ENCODE measurements at places on chromosomes 1 and 21.

DNA sequence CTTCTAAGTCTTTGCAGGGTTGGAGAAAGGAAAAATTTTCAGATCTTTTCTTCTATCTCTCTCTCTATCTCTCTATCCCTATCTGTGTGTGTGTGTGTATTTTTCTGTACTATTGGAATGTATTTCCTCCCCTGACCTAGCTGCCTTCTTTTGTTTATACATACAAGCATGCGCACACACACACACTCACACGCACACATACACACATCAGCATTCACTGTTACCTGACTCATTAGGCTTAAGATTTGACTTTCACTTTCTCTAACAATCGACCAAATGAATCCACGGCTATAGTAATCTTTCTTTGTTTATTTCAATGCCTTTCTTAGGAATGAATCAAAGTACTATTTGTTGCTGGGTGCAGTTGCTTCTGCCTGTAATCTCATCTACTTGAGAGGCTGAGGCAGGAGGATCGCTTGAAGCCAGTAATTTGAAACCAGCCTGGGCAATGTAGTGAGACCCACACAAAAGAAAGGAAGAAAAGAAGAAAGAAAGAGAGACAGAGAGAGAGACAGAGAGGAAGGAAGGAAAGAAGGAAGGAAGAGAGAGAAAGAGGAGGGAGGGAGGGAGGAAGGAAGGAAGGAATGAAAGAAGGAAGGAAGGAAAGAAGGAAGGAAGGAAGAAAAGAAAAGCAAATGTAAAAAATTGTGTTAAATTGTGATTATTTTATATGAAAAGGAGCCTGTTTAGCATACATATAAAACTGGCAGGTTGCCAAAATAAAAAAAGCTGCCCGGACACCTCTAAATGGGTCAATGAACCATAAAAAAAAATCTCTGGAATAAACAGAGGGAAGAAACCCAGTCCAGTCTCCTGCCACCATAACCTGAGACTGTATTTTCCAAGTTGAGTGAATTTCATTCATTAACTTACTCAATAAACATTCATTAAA lies 206.8 kb downstream of the ZNF326 start:
- no peak for DNase-seq

DNA sequence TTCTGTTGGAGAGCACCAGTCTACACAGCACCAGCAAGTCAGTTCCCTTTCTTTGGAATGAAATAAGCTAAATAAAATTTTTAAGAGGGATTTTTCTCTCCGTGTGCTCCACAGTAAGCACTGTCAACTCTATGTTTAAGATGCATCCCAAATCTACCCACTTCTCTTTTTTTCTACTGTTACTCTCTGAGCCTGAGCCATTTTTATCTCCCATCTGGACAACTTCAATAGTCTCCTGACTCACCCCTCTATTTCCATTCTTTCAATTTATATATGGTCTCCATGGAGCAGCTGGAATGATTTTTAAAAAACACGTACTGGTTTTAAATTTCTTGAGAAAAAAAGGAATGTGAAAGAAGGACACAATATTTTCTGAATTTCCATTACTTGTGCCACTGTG lies 24.7 kb upstream of the CCT8 start:
- DNase-seq = no peak

DNA sequence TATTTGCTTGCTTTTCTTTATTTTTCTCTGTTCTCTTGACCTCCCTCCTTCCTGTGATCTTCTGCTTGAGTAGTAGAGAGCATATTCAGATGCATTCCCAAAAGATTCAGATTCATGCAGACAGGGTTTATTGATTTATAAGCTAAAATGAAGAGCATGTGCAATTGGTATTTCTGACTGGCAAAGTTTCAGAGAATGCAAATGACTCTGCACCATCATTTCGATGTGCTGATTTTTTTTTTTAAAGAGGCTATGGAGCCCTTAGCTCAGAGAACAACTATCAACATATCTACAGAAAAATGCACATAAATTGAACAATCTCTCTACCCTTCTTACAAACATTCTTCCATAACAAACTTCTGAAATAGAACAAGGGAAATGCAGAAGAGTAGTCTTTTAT lies 312.0 kb downstream of the VAV3 start:
- no peak for DNase-seq

DNA sequence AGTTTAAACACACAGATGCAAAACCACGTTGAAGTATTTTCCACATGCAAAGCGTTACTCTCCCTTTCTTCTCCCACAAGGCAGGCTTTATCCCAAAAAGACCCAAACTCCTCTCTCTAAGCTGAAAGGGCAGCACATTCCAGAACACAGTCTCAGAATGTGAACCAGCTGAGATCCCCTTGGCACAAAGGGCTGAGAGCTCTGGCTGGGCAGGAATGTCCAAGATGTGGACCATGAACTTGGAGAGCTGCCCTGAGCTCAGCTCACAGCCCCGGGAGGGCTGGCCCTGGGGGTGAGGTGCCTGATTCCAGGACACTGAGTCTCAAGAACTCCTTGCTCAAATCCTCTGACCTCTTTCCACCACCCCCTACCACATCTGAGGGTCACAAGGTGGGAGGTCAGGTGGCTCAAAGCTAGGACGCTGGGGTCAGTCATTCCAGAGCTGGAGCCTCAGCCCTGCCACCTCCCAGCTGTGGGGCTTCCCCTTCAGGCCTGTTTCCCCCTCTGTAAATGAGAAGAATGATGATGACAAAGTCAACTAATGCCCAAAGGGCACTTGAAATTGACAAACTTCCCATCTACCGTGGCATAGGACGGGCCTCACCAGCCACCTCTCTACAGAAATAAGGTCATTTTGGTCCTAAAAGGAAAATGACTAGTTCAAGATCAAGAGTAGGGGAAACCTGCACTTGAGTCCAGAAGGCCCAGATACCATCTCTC lies 11.5 kb downstream of the ALDH4A1 start:
- peak; percentile 38 for DNase-seq

GRCh38 chr1:17222557-17222956 lies 17.6 kb downstream of the PADI1 start:
- no peak for DNase-seq

GRCh38 chr1:94765958-94766357 lies 54.2 kb upstream of the SLC44A3 start:
- DNase-seq = no peak

GRCh38 chr1:114467491-114467890 lies 43.5 kb downstream of the TRIM33 start:
- no peak for DNase-seq

DNA sequence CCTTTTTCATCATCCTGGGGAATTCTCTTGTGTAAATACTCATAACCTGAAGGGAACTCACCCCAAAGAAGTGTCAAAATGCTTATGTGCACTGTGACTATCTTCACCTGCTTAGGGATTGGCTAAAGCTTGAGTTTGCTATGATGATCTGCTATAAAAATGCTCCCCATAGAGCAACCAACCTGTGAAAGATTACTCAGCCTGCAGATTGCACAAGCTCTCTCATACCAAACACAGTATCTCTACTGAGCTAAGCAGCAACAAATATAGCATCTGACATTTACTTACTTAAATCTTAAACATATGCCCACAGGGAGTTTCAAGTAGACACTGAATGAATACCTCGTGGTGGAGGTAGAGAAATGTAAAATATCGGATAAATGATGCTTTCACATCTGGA lies 725.8 kb downstream of the MRPL39 start:
- no peak for DNase-seq

GRCh38 chr1:117241512-117241911 lies 30.8 kb upstream of the VTCN1 start:
- no peak for DNase-seq

GRCh38 chr1:181804989-181805388 lies 256.5 kb downstream of the ZNF648 start:
- no peak for DNase-seq

GRCh38 chr1:229003233-229004031 lies 267.5 kb upstream of the RAB4A start:
- peak; percentile 11 for DNase-seq

GRCh38 chr1:52658795-52659194 lies 25.8 kb downstream of the SHISAL2A start:
- no peak for DNase-seq

DNA sequence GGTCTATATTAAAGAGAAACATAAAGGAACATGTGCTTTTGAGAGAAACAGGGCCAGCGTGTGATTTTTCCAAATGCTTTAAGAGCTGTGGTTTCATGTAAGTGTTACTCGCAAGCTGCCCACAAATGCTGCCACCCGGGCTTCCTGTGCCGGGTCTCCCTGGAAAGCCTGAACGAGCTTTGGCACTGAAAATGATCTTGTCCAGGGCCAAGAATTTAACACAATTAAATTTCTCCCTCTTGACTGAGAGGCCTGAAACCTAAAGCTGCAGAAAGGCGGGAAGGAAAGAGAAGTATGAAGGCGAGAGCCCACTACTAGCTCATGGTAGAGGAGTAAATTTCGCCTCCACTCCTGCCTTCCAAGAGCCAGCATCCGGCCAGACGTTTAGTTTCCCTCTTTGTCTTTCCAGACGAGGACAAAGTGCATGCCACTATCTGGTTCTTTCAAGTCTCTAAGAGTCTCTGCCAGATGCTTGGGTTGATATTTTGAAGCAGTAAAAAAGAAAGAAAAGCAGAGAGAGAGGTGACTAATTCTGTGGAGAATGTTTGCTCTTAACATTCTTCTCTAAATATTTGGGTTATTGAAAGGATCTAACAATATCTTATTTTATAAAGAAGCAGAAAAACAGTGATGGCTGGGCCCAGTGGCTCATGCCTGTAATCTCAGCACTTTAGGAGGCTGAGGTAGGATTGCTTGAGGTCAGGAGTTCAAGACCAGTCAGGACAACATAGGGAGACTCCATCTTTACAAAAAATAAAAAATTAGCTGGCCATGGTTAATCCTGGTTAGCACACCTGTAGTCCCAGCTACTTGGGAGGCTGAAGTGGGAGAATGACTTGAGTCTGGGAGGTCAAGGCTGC lies 100.0 kb upstream of the HNRNPU start:
- peak; percentile 45 for DNase-seq

DNA sequence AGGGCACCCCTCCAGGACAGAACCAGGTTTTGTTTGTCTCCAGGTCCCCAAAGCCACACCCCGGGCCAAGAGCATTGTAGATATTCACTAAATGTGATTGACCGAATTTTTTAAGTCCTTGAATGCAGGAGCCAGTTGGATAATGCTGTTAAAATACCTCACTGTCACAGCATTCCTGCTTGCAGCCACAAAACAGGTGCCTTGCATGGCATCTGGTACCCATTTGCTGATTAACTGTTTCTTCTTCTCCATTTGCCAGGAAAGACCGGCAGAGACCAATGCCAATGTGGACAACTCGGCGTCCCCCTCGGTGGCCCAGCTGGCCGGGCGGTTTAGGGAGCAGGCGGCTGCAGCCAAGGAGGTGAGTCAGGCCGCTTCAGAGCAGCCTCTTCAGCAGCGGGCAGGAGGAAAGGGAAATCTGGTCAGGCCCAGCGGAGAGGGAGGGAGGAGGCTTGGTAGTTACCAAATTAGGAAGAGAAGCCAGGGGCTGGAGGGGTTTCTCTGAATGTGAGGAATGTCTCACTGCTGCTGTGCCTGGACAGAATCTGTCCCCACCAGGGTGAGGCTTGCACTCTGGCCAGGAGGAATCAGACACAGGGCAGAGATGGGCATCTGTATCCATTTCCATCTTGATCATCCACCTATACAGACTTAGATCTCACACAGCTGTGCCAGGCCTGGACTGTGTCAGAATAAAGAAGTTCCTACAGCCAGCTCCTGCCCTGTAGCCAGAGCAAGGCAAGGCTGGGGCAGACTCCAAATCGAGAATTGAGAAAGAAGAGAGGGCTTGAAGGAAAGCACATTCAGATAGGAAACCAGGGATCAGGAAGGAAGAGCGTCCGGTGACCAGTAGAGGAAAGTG lies 37.9 kb upstream of the MPZL1 start:
- DNase-seq = no peak

DNA sequence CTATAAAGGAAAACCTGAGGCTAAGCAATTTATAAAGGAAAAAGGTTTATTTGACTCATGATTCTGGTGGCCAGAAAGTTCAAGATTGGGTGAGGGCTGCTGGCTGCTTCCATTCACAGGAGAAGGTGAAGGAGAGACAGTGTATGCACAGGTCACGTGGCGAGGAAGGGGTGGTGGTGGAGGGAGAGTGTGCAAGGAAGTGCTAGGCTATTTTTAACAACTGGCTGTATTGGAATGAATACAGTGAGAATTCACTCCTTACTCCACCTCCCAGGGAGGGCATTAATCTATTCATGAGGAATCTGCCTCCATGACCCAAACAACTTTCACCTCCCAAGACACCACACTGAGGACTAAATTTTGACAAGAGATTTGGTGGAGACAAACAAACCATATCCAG lies 51.0 kb downstream of the SYDE2 start:
- no peak for DNase-seq

DNA sequence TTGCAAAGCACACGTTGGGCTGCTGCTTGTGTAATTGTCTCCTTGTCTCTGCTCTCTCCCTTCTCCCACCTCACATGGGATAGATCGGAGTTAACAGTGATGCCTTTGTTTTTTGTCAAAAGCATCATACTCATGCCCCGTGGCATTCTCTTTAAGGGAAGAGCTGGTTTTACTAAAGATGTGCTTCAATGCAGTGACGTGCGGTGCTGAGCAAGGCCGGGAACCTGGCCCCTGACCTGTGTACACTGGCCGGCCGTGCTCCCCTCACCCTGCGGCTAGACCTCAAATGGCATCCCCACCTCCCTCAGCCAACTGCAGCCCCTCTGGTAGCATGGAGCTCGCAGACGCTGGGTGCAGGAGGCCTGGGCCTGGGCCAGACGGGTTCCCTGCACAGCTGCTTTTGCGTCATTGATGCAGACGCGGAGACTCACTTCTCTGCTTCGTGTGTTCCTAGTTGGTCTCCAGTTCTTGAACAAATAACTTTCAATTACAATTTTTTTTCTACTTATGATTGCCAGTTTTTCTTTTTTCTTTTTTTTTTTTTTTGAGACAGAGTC lies 19.9 kb downstream of the AGPAT3 start:
- peak; percentile 92 for DNase-seq

GRCh38 chr1:22502202-22502601 lies 50.6 kb downstream of the ZBTB40 start:
- no peak for DNase-seq

DNA sequence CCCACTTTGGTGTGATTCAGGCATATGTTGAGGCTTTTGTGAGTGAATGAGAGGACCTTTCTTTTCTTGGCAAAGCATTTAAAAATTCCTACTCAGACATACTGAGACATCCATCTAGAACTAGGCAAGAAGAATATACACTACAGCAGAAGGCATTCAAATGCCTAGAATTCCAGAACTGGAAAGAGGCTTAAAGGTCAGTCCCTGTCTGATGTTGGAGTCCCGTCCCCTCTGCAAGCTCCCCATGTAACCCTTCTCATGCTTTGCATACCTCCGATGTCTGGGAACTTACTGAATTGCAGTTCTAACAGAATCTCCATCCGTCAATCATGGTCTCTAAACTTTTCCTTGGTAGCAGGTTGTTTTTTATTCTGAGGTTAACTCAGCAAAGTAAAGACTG lies 152.9 kb downstream of the ATP6V1G3 start:
- no peak for DNase-seq

GRCh38 chr1:203281851-203282661 lies 23.3 kb upstream of the BTG2 start:
- DNase-seq = no peak

DNA sequence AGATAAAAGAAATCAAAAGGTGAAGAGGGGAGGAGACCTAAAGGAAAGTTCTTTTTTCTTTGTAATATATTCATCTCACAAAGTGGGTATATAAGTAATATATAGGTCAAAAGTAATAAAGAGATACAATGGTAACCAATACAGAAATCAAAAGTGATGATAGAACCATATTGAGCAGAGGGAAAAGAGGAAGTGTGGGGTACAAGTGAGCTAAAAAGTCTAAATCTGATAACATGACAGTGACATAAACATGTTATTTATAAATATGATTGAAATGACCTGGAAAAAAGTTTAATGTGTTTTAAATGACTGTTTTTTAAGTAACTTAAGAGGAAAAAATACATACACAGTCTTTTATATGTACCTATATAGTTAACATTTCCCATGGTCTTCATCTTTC lies 70.5 kb downstream of the MRPL39 start:
- DNase-seq = no peak
